BJ (cell line): ENCODE measurements at places on chromosomes 5 and 9. TPM values are rescaled to one million over a fixed set of nuclear protein-coding genes. Genes with fewer than 3 reads are reported as not detected.

DNA sequence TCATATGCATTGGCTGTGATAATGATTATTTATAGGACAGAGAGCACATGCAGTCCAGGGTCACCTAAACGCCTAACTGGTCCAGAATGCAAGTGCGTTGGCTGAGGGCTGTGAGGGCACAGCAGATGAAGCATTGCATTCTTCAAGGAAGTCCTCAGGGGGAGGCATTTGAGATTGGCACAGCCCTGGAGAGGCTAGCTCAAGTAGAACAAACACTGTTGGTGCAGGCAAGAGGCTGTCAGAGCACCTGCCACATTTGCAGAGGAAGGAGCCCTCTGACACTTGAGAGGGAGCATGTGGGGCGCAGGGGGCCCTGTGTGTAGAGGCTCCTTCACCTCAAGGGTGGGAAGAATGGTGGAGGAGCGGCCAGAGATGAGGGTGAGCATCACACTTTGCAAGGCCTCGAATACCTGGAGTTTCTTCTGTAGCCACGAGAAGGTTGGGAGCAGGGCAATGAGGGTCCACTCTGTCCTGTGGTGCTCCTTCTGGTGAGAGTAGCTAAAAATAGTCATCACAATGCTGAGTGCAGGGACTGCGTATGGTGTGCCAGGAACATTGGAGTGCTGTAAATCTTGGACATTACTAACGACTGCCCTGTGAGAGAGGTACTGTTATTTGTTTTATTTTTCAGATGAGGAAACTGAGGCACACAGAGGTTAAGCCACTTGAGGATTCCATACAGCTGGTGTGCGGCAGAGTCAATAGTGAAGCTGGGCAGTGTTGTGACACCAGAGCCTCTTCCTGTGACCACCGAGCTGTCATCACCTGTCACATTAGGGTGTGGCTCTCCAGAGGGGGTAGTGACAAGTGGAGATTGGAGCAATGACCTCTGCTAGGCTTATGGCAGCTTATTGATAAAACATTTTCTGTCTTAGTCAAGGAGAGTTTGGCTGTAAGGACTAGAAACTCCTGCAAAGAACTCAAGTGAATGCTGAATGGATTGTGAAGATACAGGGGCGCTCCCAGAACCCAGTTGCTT, 100.2 kb downstream of the PIP5K1B start:
- DNase-seq: no peak

- peak; percentile 97 for DNase-seq
Measured at GRCh38 chr9:87713278-87713987, 12.5 kb upstream of the CTSL start.

Gene OBP2B
- polyA plus RNA-seq: not detected in 2 replicates

DNA sequence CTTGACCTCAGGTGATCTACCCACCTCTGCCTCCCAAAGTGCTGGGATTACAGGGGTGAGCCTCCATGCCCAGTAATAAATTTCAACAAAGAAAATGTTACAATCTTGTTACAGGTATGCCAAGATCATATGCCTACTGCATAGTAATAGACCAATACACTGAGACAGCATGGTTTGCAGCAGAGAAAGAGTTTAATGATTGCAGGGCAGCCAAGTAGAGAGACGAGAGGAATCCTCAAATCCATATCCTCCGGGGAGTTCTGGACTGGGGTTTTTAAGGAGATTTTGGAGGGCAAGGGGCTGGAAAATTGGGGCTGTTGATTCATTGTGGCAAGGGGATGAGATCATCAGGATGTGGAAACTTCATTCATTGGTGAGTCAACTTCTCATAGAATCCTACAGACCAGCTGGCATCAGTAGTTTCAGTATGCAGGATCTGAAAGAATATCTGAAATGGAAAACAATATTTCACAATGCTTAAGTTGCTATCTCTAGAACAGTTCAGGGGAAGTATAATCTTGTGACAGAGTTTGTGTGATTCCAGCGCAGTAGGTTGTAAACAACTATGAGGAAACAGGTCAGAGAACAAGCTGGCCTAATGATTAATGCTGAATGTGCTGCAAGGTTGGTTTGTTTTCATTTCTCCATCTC, 14.8 kb upstream of the TUT7 start:
- DNase-seq: no peak

DNA sequence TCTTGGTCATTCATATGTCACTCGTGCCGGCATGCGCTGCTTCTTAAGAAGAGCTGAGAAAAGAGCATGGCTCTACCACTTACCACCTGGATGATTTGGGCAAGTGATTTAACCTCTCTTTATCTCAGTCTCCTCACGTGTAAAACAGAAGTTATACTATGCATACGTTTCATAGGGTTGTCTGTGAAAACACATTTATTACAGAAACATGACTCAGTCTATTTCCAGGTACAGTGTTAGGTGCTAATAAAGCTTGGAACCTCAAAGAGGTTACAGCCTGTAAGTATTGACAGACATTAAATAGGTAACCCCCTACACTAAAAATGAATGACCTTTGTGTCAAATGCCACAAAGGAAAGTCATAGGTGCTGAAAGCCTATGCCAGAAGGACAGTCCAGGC, 43.1 kb downstream of the MED27 start:
- no peak for DNase-seq

Gene EIF4E1B
- polyA plus RNA-seq: not detected in 2 replicates

- DNase-seq: no peak
Measured at GRCh38 chr9:122128007-122128968, 31.3 kb downstream of the NDUFA8 start.

DNA sequence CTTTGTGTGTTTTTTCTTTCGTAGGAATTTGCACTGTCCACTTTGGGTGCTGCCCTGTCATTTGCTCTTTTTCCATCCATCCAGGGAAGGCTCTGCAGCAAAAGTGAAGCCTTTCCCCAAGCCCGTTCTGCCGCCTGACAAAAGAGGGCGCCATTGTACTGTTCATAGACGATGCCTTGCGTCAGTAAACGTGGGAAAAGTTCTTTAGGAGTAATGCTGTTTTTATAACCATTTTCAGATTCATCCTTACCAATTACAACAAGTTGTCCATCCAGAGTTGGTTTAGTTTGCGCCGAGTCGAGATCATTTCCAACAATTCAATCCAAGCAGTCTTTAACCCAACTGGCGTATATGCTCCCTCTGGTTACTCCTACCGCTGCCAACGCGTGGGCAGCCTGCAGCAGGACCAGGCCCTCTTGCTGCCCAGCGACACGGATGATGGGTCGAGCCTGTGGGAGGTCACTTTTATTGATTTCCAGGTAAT, 34.3 kb upstream of the RPS23 start:
- DNase-seq: no peak

- DNase-seq: no peak
Measured at GRCh38 chr9:18438300-18438925, 35.5 kb upstream of the ADAMTSL1 start.

- DNase-seq: no peak
Measured at GRCh38 chr9:14007190-14007769, 306.7 kb downstream of the NFIB start.

Gene CBY3
- not detected in 2 replicates for polyA plus RNA-seq

GRCh38 chr5:75670577-75670976, 46.7 kb downstream of the POC5 start:
- no peak for DNase-seq

- no peak for DNase-seq
Measured at GRCh38 chr5:153237671-153238332, 252.7 kb upstream of the GRIA1 start.

DNA sequence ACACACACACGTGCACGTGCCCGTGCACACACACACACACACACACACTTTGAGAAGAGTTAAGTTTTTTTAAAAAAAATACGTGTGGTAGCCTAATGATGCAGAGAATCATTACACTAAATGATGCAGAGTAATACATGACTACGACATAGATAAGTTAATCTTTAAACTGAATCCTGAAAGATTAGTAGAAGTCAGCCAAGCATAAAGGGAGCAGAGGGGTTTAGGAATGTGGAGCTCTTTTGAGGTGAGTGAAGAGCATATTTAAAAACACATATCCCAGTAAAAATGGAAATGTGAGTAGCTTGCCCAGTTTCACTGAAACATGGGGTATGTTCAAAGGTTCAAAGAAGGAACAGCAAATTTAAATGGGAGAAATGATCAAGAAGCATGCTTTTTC, 61.3 kb upstream of the TYRP1 start:
- no peak for DNase-seq

DNA sequence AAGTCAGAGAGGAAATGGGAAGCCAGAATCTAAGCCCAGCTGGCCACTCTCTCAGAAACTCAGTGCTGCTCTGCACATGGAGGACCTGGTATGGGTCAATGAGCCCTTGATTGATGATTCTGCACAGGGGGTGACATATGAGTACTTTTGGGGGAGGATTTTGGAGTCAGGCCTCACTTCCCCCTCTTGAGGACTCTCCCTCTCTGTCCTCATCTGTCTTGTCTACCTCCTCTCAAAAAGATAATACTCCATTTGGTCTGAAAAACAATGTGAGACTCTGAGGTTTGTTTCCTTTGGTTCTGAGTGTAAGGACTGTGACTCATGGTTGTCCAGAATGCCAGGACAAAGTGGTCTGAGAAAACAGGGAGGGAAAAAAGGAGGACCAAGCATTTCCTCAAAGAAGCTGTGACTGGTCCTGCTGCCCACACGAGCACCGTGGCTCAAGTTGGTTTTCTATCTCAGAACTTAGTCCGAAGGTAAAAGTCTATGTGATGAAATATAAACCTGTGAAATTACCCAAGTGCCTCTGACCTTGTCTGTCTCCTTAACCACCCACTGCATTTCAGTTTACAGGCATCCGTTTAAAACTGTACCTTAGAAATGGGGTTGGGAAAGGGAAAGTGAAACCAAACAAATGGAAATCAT, 11.1 kb downstream of the TTC39B start:
- peak; percentile 20 for DNase-seq

DNA sequence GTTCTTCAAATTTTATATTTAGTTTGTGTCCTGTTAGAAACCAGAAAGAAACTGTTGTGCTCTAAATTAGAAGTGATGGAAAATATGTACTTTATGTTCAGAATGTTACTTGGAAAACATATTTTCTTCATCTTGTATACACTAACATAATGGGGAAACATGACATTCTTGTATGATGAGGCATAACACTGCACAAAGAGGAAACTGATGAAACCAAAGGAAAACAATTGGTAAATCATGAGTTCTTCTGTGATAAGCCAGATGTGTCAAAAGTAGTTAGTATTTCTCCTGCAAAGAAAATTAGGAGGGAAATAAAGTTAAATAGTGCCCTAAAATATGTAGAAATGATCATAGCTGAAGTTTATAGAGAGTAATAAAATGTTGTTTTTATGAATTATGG, 111.1 kb upstream of the FBN2 start:
- peak; percentile 59 for DNase-seq

GRCh38 chr9:80605129-80605528, 1033.4 kb downstream of the TLE4 start:
- no peak for DNase-seq

DNA sequence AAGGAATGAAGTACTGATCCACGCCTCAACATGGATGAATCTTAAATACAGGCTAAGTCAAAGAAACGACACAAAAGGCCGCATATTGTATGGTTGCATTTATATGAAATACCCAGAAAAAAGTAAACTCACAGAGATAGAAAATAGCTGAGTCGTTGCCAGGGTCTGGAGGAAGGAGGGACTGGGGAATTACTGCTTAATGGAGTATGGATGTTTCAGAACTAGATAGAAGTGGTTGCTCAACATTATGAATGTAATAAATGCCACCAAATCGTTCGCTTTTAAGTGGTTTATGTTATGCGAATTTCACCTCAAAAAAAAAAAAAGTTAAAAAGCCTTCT, 784 bp upstream of the MSANTD3 start:
- no peak for DNase-seq

Gene CACNA1B
- polyA plus RNA-seq: 0.01 TPM in 1 of 2 replicates, not detected in the other

DNA sequence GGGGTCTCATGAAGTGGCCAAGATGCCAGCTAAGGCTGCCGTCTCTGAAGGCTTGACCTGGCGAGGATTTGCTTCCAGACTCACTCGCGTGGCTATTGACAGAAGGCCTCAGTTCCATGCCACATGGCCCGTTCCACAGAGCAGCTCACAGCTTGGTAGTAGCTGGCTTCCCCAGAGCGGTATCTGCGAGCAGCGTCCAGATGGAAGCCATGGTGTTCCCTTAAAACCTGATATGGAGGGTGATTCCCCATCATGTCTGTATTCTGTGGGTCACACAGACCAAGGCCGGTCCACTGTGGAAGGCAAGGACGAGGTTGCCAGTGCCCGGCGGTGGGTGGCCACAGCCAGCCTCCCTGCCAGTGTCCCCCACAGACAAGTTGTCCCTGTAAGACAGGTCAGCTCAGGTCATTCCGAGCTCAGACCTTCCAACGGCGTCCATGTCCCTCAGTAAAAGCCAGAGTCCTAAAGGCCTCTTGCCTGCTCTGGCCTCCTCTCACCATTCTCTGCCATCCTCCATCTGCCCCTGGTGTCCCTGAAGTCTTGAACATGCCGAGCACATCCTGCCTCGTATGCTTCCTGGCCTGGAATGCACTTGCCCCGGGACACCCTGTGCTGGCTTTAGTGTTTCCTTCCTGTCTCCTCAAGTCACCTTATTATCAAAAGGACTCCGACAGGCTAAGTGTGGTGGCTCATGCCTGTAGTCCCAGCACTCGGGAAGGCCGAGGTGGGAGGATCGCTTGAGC, 61.3 kb upstream of the LRRTM2 start:
- DNase-seq: no peak

Gene EGFL7
- polyA plus RNA-seq: 13.8 and 26.9 TPM in 2 replicates

GRCh38 chr5:10334831-10335230, 18.7 kb upstream of the MARCHF6 start:
- no peak for DNase-seq

- DNase-seq: no peak
Measured at GRCh38 chr5:167793700-167794099, 497.7 kb upstream of the WWC1 start.

DNA sequence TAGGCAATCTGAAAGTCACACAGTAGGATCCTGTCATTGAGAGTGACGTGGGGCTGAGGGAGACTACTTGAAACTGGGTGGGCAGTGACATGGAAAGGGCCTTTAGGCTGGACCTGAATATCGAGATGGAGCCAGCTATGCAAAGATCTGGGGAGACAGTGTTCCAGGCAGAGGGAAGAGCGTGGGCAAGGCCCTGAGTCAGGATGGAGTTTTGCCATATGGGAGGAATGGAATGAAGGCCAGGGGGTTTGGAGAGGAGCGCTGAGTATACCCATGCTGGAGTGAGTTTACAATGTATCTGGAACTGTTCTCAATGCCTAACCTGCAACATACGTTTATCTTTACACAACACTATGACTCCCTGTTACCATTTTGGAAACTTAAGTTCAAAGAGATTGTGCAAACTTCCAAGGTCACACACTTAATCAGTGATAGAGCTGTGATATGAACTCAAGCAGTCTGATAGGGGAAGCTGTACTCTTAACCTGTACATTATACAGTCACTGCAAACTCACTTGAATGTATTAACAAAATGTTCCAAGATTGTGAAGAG, 33.5 kb downstream of the INSYN2B start:
- no peak for DNase-seq

GRCh38 chr5:103522586-103522985, 40.0 kb downstream of the NUDT12 start:
- DNase-seq: no peak

DNA sequence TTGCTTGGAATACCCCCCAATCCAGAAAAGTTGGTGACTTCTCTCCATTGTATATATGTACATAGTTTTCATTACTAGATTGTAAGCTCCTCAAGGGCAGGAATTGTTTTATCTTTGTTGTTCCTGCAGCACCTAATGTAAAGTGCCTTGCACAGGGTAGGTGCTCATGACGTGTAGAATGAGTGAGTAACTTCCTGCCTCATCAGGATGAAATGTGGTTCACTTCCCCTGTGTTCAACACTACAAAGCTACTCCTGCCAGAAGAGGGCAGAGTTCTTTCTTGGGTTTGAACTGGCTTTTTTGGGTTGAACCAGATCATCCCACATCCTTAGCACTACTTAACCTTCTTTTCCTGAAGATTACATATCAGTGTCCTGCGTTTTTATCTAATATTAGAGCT, 23.9 kb downstream of the GTF3C4 start:
- no peak for DNase-seq

- DNase-seq: no peak
Measured at GRCh38 chr9:84849049-84849448, 179.5 kb downstream of the NTRK2 start.

Gene ARPC5L
- polyA plus RNA-seq: 34.0 and 41.0 TPM in 2 replicates
